ENCODE measurements at places on chromosomes 5 and 9. TPM values are rescaled to one million over a fixed set of nuclear protein-coding genes. Genes with fewer than 3 reads are reported as not detected.

GGTA1 gene
- total RNA-seq, result 34.1 TPM

SIT1 gene
- not detected for total RNA-seq

ZDHHC11B gene
- 13.4 TPM for total RNA-seq

RANBP17 gene
- 6.5 TPM for total RNA-seq

MLANA gene
- total RNA-seq, result not detected

PCDH1 gene
- total RNA-seq, result 16.1 TPM

DPP7 gene
- total RNA-seq, result 130 TPM

DNA sequence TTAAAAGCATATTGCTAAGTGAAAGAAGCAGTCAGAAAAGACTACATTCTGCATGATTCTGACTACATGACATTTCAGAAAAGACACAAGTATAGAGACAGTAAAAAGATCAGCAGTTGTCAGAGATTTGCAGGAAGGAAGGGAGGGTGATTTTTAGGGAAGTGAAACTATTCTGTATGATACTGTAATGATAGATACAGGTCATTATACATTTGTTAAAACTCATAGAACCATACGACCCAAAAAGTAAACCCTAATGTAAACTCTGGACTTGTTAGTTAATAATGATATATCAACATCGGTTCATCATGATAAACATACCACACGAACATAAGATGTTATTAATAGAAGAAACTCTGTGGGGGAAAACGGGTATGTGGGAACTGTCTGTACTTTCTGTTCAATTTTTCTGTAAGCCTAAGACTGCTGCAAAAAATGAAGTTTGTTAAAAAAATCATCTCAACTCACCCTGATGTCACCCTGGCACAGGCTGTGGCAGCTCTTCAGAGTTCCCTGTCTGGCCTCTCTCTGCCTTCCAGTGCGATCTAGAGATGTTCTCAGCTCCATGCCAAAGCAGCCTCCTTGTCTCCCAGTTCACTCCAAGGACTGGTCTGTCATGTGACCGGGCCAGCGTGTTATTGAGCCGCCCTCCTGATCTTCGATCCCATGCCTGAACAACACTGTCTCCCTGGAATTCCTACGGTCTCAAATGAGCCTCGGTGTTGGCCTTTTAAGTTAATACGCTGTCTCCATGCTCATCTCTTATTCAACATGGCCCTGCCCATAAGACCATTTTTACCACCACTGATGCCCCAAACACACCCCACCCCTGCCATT, 35.4 kb downstream of the PRLR start:
- H3K27me3 ChIP-seq, result peaks cover 34% of the 10 kb centered on the region
- H3K27ac ChIP-seq, result no peak overlapping the region
- no peak overlapping the region for H3K4me3 ChIP-seq
- DNase-seq, result no peak
- no peaks in the 10 kb centered on the region for H3K36me3 ChIP-seq

GRCh38 chr5:88393042-88393441, 124.4 kb upstream of the TMEM161B start:
- H3K4me3 ChIP-seq, result no peak overlapping the region
- peaks cover under 1% of the 10 kb centered on the region for H3K4me1 ChIP-seq
- H3K36me3 ChIP-seq, result no peaks in the 10 kb centered on the region
- no peak for DNase-seq
- no peaks in the 10 kb centered on the region for H3K27me3 ChIP-seq

DNA sequence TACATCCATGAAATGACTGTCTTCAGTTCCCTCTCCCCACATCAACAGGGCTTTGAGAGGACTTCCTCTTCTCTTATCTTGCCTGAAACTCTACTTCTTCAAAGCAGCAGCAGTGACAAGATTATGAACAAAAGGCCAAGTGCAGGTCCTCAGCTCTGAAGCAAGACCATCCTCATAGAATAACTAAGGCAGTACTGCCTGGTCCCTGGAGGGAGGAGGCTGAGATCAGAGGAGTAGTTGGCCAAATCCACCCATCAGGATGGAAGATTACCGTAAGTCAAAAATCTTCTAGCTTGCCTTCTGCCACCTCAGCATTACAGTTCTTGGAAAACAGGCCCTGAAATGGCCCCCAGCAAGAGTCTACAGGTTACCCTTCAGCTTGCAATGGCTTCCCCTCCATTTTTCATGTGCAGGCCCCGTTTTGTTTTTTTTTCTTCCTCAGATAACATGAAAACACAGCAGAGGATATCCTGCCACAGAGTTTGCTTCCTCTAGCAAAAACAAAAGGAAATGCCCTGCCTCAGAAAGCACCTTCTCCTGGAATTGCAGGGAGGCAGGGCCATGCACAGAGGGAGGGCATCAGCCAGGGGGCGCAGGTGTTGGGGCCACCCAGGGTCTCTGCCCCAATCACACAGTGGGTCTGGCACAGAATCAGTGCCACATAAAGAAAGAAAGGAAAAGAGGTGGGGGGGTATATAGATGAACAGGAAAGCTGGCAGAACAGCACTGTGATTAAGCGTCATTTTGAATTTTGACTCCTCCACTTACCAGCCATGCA, 40.0 kb downstream of the KLHL3 start:
- H3K36me3 ChIP-seq, result peaks cover 30% of the 10 kb centered on the region
- no peak for DNase-seq
- peak overlapping the region; percentile 76 for H3K27ac ChIP-seq
- H3K4me3 ChIP-seq, result no peak overlapping the region
- no peaks in the 10 kb centered on the region for H3K27me3 ChIP-seq
- peaks cover 55% of the 10 kb centered on the region for H3K4me1 ChIP-seq

GRCh38 chr5:40677456-40677855, 2.3 kb upstream of the PTGER4 start:
- H3K27ac ChIP-seq, result peak overlapping the region; percentile 93
- H3K27me3 ChIP-seq, result peaks cover 35% of the 10 kb centered on the region
- H3K36me3 ChIP-seq, result peaks cover 6% of the 10 kb centered on the region
- DNase-seq, result no peak

GRCh38 chr9:95009459-95009858, 283.0 kb downstream of the AOPEP start:
- peak overlapping the region; percentile 99 for H3K27ac ChIP-seq
- H3K4me3 ChIP-seq, result peak overlapping the region; percentile 85
- peaks cover 29% of the 10 kb centered on the region for H3K36me3 ChIP-seq
- H3K4me1 ChIP-seq, result peaks cover 85% of the 10 kb centered on the region

GRCh38 chr5:67983251-67984110, 232.1 kb upstream of the PIK3R1 start:
- H3K4me1 ChIP-seq, result peaks cover 10% of the 10 kb centered on the region
- no peak overlapping the region for H3K4me3 ChIP-seq
- DNase-seq, result no peak
- no peaks in the 10 kb centered on the region for H3K27me3 ChIP-seq
- no peak overlapping the region for H3K27ac ChIP-seq

DNA sequence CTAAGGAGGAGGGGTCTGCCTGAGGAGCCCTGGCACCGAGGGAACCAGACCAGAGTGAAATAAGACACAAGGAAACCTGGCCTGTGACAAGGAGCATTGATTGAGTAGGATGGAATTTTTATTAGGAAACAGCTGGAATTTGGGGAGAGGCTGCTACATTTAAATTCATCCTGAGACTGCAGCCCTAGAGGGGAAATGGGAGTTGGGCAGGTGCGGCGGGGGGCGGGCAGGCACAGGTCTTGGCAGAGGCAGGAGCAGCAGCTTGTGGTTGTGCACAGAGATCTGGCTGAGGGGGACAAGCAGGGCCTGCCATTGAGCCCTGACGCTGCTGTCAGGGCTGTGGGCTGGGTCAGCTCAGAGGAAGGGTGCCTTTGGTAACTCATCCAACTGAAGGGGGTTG, 71.6 kb downstream of the PCDH1 start:
- H3K36me3 ChIP-seq, result no peaks in the 10 kb centered on the region
- peaks cover 74% of the 10 kb centered on the region for H3K27me3 ChIP-seq
- H3K4me1 ChIP-seq, result peaks cover 59% of the 10 kb centered on the region
- DNase-seq, result no peak

DNA sequence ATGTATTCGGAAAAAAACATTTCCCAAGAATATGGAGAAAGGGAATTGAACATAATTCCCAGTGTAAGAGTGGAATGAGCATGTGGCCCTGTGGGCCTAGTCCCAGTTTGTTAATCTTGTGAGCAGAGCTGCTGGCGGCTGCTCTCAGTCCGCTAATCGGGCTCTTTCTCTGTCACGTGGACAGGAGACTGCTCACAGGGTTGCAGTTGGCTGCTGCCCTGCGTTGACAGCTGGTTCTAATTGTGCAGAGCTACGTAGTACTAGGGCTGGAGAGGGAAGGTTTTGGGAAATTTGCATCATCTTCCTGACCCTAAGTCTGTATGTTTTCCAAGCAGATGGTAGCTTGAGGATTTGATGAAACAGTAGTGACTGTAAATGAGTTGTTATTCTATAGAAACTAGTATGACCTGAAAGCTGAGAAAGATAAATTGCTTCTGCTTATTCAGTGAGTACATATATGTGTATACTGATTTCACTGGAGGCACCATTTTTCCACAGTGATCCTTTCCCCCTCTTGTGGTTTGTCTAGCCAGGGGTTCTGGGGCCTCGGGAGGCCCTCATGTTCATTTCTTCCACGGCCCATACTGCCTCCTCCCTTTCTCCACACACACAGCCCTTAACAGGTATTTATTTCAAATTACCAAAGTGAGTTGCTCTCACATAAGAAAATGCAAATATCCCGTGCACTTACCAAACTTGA, 100.6 kb downstream of the ANGPTL2 start:
- peak overlapping the region; percentile 86 for H3K27ac ChIP-seq
- DNase-seq, result peak; percentile 89
- H3K36me3 ChIP-seq, result no peaks in the 10 kb centered on the region
- no peak overlapping the region for H3K4me3 ChIP-seq

DNA sequence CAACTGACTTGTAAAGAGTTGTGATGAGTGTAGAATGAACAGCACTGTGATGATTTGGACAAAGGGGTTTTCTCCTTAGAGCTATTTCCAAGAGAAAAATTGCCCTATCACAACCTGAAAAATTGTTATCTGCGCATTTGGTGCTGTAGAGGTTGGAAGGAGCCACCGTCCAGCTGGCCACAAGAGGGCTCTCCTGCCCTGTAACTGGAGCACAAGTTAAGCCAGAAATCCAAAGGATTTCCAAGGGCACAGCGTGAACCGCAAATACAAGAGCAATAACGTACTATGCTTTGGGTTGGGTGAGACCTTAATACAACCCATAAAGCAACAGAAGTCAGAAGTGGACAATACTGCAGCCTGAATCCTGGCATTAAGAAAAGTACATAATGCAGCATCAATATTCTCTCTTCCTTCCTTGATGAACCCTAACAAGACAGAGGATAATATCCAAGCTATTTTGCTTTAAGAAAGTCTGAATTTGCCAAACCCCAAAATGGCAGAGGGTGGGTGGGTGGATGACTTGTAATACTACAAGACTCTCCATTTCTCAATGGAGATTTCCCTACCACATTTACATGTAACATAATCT, 56.8 kb upstream of the SMIM32 start:
- no peak overlapping the region for H3K27ac ChIP-seq
- no peak overlapping the region for H3K4me3 ChIP-seq
- DNase-seq, result peak; percentile 33
- H3K27me3 ChIP-seq, result peaks cover 61% of the 10 kb centered on the region
- H3K36me3 ChIP-seq, result no peaks in the 10 kb centered on the region

DNA sequence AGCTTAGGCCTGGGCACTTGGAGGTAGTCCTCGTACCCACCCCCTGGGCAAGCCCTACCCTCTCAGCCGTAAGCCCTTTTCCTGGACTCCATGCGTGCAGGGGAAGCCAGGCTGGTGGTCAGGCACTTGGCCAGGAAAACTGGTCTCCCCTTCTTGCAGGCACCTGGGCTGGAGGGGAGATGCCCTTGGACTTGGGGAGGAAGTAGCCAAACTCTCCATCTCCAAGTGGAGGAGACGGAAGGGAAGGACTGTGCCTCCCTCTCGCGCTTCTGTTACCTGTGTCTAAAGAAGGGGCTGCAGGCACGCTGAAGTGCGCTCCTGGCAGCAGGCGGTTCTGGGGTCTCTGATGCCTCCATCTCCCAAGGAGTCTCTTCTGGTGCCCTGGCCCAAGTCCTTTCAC, 283.9 kb downstream of the PBX3 start:
- H3K4me1 ChIP-seq, result no peaks in the 10 kb centered on the region
- H3K27me3 ChIP-seq, result peaks cover 85% of the 10 kb centered on the region
- H3K36me3 ChIP-seq, result no peaks in the 10 kb centered on the region
- no peak for DNase-seq
- H3K4me3 ChIP-seq, result no peak overlapping the region

DNA sequence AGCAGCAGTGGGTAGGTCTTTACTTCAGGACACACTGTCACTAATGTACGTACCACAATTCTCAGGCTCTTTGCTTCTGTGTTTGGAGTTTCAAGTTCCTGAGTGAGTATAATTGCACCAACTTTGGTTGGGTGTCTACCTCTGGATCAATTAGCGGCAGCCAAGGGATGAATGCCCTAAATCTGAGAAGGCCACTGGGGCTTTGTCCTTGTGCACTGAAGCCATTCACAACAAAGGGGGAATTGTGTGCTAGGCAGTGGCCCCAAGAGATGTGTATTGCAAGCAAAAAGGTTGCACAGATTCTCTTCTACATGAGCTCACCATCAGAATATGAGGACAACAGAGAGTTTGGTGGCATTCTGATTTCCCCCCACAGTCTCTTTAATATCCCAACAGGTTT, 3.9 kb upstream of the PHF24 start:
- peaks cover 9% of the 10 kb centered on the region for H3K4me1 ChIP-seq
- no peak for DNase-seq
- no peak overlapping the region for H3K27ac ChIP-seq
- peaks cover 42% of the 10 kb centered on the region for H3K27me3 ChIP-seq

DNA sequence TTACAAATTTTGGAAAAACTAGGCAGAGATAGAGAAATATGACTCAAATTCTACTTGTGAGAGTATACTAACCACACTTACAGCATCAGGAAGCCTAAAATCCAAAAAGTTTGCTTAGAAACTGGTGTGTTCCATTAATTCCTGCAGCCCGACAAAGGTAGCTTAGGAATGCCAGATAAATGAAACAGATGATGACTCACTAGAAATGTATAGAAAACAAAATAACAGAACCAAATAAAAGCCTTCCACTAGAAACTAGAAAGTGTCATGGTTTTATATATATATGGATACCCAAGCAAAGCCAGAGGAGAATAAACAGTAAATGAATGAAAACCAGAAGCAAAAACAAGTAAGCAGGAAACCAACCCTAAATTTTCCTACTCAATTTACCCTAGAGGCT, 272.2 kb upstream of the PRDM9 start:
- H3K36me3 ChIP-seq, result no peaks in the 10 kb centered on the region
- no peak overlapping the region for H3K27ac ChIP-seq
- no peaks in the 10 kb centered on the region for H3K4me1 ChIP-seq
- H3K27me3 ChIP-seq, result no peaks in the 10 kb centered on the region
- no peak for DNase-seq

DNA sequence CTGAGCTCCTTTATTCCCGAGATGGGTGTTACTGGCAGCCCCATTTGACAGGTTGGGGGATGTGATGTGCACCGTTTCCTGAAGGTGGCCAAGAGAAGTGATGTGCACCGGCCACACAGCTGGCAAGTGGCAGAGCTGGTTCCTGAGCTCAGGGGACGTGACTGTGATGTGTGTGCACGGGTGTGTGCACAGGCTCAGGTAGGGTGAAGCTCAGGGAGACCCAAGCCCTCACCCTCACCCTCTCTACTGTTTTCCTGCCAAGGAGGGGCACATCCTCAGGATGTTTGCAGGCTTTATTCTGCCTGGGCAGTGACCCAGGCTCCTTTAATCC, 56.6 kb downstream of the WWC1 start:
- no peaks in the 10 kb centered on the region for H3K36me3 ChIP-seq
- peaks cover 25% of the 10 kb centered on the region for H3K27me3 ChIP-seq
- H3K27ac ChIP-seq, result no peak overlapping the region

GRCh38 chr9:93292288-93292615, 108.3 kb downstream of the WNK2 start:
- H3K4me3 ChIP-seq, result no peak overlapping the region
- H3K4me1 ChIP-seq, result peaks cover 29% of the 10 kb centered on the region
- H3K27me3 ChIP-seq, result peaks cover 11% of the 10 kb centered on the region

GRCh38 chr5:60277941-60278340, 384.4 kb upstream of the PDE4D start:
- H3K4me1 ChIP-seq, result no peaks in the 10 kb centered on the region
- H3K36me3 ChIP-seq, result no peaks in the 10 kb centered on the region
- no peak for DNase-seq
- H3K27me3 ChIP-seq, result no peaks in the 10 kb centered on the region
- no peak overlapping the region for H3K27ac ChIP-seq
- H3K4me3 ChIP-seq, result no peak overlapping the region

All from left ventricle myocardium inferior (tissue), 1 donor.